ENCODE measurements at places on chromosomes 3 and 15. TPM values are rescaled to one million over a fixed set of nuclear protein-coding genes. Genes with fewer than 3 reads are reported as not detected.

GRCh38 chr3:169552533-169552932, 111.0 kb downstream of the MECOM start:
- no peak overlapping the region for H3K27ac ChIP-seq
- peaks cover 2% of the 10 kb centered on the region for H3K27me3 ChIP-seq
- H3K4me1 ChIP-seq = no peaks in the 10 kb centered on the region
- no peak for DNase-seq

GRCh38 chr3:18766974-18767373, 341.8 kb upstream of the SATB1 start:
- H3K27me3 ChIP-seq = no peaks in the 10 kb centered on the region
- no peak overlapping the region for H3K4me3 ChIP-seq
- H3K4me1 ChIP-seq = no peaks in the 10 kb centered on the region
- no peak overlapping the region for H3K27ac ChIP-seq
- no peak for DNase-seq

GRCh38 chr15:55894399-55894965, 98.9 kb downstream of the NEDD4 start:
- no peaks in the 10 kb centered on the region for H3K36me3 ChIP-seq
- H3K4me1 ChIP-seq = no peaks in the 10 kb centered on the region
- DNase-seq = no peak
- no peaks in the 10 kb centered on the region for H3K27me3 ChIP-seq
- no peak overlapping the region for H3K27ac ChIP-seq

SCN11A gene
- total RNA-seq = not detected

GRCh38 chr3:112074616-112075497, 11.3 kb upstream of the C3orf52 start:
- H3K36me3 ChIP-seq = no peaks in the 10 kb centered on the region
- H3K4me1 ChIP-seq = peaks cover 21% of the 10 kb centered on the region
- no peak overlapping the region for H3K27ac ChIP-seq
- H3K27me3 ChIP-seq = no peaks in the 10 kb centered on the region

- no peaks in the 10 kb centered on the region for H3K4me1 ChIP-seq
- H3K27me3 ChIP-seq = peaks cover 3% of the 10 kb centered on the region
- no peak overlapping the region for H3K27ac ChIP-seq
- no peaks in the 10 kb centered on the region for H3K36me3 ChIP-seq
- no peak for DNase-seq
These were observed 10.4 kb downstream of the FAM174B start for GRCh38 chr15:92645051-92645631.

- no peaks in the 10 kb centered on the region for H3K36me3 ChIP-seq
- no peaks in the 10 kb centered on the region for H3K4me1 ChIP-seq
- no peak overlapping the region for H3K27ac ChIP-seq
- H3K4me3 ChIP-seq = no peak overlapping the region
These were observed 71.1 kb downstream of the PLXNA1 start for GRCh38 chr3:127053979-127054378.

- H3K27me3 ChIP-seq = no peaks in the 10 kb centered on the region
- H3K4me1 ChIP-seq = no peaks in the 10 kb centered on the region
These were observed 84.2 kb downstream of the SEMA6D start for GRCh38 chr15:47801522-47801921.

- DNase-seq = no peak
- no peaks in the 10 kb centered on the region for H3K36me3 ChIP-seq
- H3K27me3 ChIP-seq = no peaks in the 10 kb centered on the region
These were observed 85.2 kb upstream of the WDR72 start for GRCh38 chr15:53844634-53845033.

NR2F2 gene
- not detected for total RNA-seq

- H3K4me3 ChIP-seq = no peak overlapping the region
- no peak for DNase-seq
- H3K27ac ChIP-seq = no peak overlapping the region
- peaks cover 7% of the 10 kb centered on the region for H3K27me3 ChIP-seq
These were observed 51.8 kb downstream of the ATP8B4 start for GRCh38 chr15:50067254-50067653.

- no peaks in the 10 kb centered on the region for H3K36me3 ChIP-seq
- no peaks in the 10 kb centered on the region for H3K27me3 ChIP-seq
- H3K4me1 ChIP-seq = no peaks in the 10 kb centered on the region
- H3K4me3 ChIP-seq = no peak overlapping the region
- no peak overlapping the region for H3K27ac ChIP-seq
These were observed 98.9 kb upstream of the MME start for GRCh38 chr3:154981201-154981600.

KLHL25 gene
- total RNA-seq = 10.2 TPM

WDR72 gene
- total RNA-seq = not detected

PLA2G4D gene
- total RNA-seq = not detected

- peaks cover 3% of the 10 kb centered on the region for H3K36me3 ChIP-seq
- peak overlapping the region; percentile 94 for H3K4me3 ChIP-seq
- no peaks in the 10 kb centered on the region for H3K27me3 ChIP-seq
- DNase-seq = no peak
- peak overlapping the region; percentile 85 for H3K27ac ChIP-seq
These were observed 559 bp downstream of the SENP5 start for GRCh38 chr3:196868297-196868661.

PRR23E gene
- total RNA-seq = not detected

- no peak for DNase-seq
- H3K4me3 ChIP-seq = no peak overlapping the region
- no peaks in the 10 kb centered on the region for H3K27me3 ChIP-seq
- H3K27ac ChIP-seq = no peak overlapping the region
- H3K36me3 ChIP-seq = no peaks in the 10 kb centered on the region
- no peaks in the 10 kb centered on the region for H3K4me1 ChIP-seq
These were observed 11.8 kb upstream of the CDV3 start for GRCh38 chr3:133561679-133562078.

DNA sequence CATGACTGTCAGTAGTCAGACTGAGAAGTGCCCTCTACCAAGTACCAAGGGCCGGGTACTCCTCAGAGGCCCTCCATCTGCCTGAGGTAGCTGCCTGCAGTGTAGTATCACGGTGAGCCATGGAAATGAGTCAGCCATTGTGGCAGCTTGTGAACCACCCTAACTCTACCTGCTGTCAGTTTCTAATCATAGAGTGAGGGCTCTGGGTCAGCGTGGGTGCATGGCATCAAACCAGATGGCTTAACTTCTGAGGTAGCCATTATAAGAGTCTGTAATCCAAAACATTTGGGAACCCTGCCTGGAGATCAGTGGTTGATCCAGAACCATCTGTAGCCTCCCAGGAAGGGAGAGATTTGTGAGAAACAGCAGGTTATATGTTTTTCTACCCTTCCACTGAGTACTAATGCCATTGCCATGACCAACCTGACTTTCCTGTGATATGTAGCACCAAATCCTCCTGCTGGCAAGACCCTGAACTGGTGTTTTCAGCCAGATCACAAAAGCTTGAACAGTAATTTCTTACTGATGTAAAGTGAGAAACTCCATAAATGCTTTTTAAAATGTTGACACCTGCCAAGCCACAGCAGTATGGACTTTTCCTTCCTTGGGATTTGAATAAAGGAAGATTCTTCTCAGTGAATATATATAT, 38.9 kb downstream of the ABHD2 start:
- peaks cover 25% of the 10 kb centered on the region for H3K36me3 ChIP-seq
- no peaks in the 10 kb centered on the region for H3K27me3 ChIP-seq
- peaks cover 10% of the 10 kb centered on the region for H3K4me1 ChIP-seq

HGD gene
- 2.0 TPM for total RNA-seq

ZNF280D gene
- 30.3 TPM for total RNA-seq

FGF12 gene
- total RNA-seq = not detected

ZNF80 gene
- 0.17 TPM for total RNA-seq

DNA sequence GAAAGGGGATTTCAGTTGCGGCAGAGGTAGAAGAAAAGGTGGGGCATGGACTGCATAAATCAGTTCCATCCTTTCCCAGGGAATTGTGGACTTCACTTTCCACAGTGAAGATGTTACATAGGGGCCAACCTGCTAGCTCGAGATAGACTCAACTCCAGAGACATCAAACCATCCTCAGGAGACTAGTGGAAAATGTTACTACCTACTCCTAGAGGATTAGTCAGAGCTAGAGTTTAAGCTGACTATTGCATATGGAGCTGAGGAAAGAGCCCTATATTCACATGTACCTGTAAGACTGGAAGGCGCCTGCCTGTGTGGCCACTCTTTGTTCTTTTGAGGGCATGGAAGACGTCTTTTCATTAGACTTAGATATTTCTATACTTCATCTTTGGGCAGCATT, 69.2 kb downstream of the KLHL25 start:
- H3K27me3 ChIP-seq = no peaks in the 10 kb centered on the region
- peak overlapping the region; percentile 76 for H3K27ac ChIP-seq
- peaks cover 16% of the 10 kb centered on the region for H3K4me1 ChIP-seq
- H3K4me3 ChIP-seq = no peak overlapping the region

DNA sequence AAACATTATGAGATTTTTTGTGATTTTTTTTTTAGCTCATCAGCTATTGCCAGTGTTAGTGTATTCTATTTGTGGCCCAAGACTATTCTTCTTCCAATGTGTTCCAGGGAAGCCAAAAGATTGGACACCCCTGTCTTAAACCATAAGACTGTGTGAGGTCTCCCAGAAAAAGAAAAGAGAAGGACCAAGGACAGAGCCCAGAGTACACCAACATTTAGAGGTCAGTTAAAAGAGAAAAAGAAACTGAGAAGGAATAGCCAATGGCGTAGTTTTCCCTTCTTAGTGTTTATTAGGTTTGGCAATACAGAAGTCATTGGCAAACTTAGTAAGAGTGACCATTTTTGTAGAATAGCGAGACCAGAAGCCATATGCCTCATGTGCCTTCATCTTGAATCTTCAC, 36.1 kb upstream of the SLC25A36 start:
- no peaks in the 10 kb centered on the region for H3K4me1 ChIP-seq
- no peaks in the 10 kb centered on the region for H3K27me3 ChIP-seq
- no peak overlapping the region for H3K27ac ChIP-seq
- H3K4me3 ChIP-seq = no peak overlapping the region

IL16 gene
- total RNA-seq = 164 TPM

GRCh38 chr15:101120987-101121386, 130.9 kb downstream of the CHSY1 start:
- no peak overlapping the region for H3K27ac ChIP-seq
- no peaks in the 10 kb centered on the region for H3K27me3 ChIP-seq
- no peak for DNase-seq
- H3K4me3 ChIP-seq = no peak overlapping the region
- H3K4me1 ChIP-seq = peaks cover 19% of the 10 kb centered on the region
- no peaks in the 10 kb centered on the region for H3K36me3 ChIP-seq

MAP6D1 gene
- 1.1 TPM for total RNA-seq

DNA sequence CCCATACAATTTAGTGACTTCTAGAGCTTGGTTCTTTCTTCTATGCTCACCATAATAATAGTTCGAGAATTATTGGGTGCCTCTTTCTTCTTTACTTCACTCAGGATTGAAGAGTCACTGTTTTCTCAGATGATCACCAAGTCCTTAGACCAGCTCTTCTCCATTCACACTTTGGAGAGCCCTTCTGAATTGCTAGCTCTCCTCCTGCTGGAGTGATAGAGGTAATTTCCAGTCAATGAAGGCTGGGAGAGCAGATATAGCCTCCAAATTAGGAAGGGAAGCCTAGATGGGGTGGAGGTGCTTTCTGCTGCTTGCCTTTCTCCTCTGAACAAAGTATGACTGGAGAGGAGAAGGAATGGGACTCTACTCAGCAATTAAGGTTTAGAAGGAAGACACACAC, 10.7 kb upstream of the BBX start:
- peaks cover 6% of the 10 kb centered on the region for H3K27me3 ChIP-seq
- H3K36me3 ChIP-seq = no peaks in the 10 kb centered on the region
- H3K4me1 ChIP-seq = no peaks in the 10 kb centered on the region
- no peak overlapping the region for H3K27ac ChIP-seq
- no peak overlapping the region for H3K4me3 ChIP-seq

CEP19 gene
- 0.36 TPM for total RNA-seq

- H3K27ac ChIP-seq = no peak overlapping the region
- peaks cover 92% of the 10 kb centered on the region for H3K36me3 ChIP-seq
- H3K4me1 ChIP-seq = peaks cover 11% of the 10 kb centered on the region
- no peak for DNase-seq
These were observed 67.8 kb downstream of the AAGAB start for GRCh38 chr15:67186688-67187087.

GRCh38 chr15:24943361-24943760, 11.4 kb upstream of the SNRPN start:
- no peak overlapping the region for H3K4me3 ChIP-seq
- H3K36me3 ChIP-seq = no peaks in the 10 kb centered on the region
- no peak overlapping the region for H3K27ac ChIP-seq
- H3K27me3 ChIP-seq = no peaks in the 10 kb centered on the region
- no peak for DNase-seq

- no peaks in the 10 kb centered on the region for H3K36me3 ChIP-seq
- H3K27me3 ChIP-seq = no peaks in the 10 kb centered on the region
- DNase-seq = no peak
- H3K4me1 ChIP-seq = no peaks in the 10 kb centered on the region
- H3K27ac ChIP-seq = no peak overlapping the region
These were observed 52.8 kb downstream of the PPM1L start for GRCh38 chr3:160808838-160809237.

- no peak overlapping the region for H3K4me3 ChIP-seq
- no peak for DNase-seq
- H3K27ac ChIP-seq = no peak overlapping the region
- H3K36me3 ChIP-seq = no peaks in the 10 kb centered on the region
These were observed 160.5 kb downstream of the GREM1 start for GRCh38 chr15:32878342-32878741.

DNA sequence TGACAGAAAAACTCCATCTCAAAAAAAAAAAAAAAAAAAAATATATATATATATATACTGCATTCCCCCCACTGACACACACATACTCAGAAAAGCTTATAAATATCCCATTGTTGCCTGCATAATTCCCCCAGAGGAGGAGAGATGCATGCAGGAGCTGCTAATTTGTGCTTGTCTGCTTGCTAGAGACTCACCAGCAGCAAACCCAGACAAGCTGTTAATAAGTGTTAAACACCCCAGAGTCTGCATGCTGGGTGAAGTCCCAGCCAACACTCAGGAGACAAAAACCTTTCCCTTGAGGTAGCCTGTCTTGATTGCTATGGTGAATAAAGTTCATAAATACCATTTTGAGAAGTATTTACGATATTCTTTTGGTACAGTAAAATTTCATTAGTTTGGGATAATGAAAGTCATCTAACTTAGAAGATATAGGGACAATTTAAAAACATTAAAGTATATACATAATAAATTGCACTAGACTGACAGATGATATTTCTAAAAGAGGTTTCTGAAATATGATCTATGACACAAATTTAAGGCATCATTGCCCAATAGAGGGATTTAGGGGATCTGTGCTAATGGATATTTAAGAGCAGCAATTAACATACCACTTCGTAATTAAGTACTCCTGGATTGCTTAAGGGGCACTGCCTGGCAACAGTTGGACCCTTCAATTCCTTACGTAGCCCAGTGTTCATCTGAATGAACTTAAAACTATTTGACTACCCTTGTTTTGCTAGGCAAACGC, 400.0 kb upstream of the C2CD4B start:
- H3K27ac ChIP-seq = no peak overlapping the region
- DNase-seq = no peak
- H3K36me3 ChIP-seq = no peaks in the 10 kb centered on the region

IL17RC gene
- 0.88 TPM for total RNA-seq

Data from CD4-positive, alpha-beta T cell (primary cell).